ENCODE measurements at places on chromosomes 5 and 9. TPM values are rescaled to one million over a fixed set of nuclear protein-coding genes. Genes with fewer than 3 reads are reported as not detected.

GRCh38 chr5:180216646-180217171 is 7.7 kb upstream of the RASGEF1C start:
- peak; percentile 42 for DNase-seq

PCDHGB4 gene
- 4.2 TPM for total RNA-seq

GRCh38 chr5:36607838-36608783 is 1.7 kb downstream of the SLC1A3 start:
- DNase-seq = no peak

HMMR gene
- total RNA-seq = 1.6 TPM

DNA sequence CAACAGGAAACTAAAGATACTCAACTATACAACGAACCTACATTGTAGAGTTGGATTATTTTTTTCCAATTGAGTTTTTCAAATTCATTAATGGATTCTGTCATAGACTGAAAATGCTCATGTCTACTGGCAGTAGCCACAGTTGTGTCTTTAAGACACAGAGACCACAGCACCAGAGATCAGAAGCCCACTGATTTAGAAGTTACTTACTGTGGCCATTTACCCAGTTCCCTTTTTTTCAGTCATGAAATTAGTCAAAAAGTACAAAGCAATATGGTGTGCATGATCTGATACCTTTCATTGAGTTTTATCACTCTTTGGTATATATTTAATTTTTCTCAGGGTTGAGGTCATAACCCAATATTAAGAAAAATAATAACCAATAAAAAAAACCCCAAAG is 1640.2 kb upstream of the WWC1 start:
- DNase-seq = no peak

ECSCR gene
- 47.2 TPM for total RNA-seq

- DNase-seq = no peak
These were observed 5.5 kb downstream of the FOXD1 start for GRCh38 chr5:73442996-73443627.

DNA sequence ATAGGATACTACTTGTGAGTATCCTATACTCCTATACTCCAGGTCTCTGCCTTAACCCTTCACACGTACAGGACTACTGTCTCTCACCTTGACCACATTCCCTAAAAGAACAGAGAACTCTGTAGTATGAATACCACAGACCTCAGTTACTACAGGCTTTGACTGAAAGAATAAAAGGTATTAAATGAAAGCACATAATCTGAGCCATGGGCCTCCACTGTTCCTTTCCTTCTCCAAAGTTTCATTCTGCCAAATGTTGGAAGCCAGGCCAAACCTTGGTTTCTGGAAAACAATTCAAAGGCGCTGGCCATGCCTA is 191.5 kb downstream of the TSSK1B start:
- no peak for DNase-seq

GRCh38 chr5:131406076-131406475 is 142.2 kb downstream of the CDC42SE2 start:
- no peak for DNase-seq

GRCh38 chr5:135979510-135979909 is 24.7 kb upstream of the LECT2 start:
- no peak for DNase-seq

FYB1 gene
- total RNA-seq = 45.0 TPM

GRCh38 chr5:139676406-139676805 is 28.3 kb downstream of the CXXC5 start:
- no peak for DNase-seq

DNA sequence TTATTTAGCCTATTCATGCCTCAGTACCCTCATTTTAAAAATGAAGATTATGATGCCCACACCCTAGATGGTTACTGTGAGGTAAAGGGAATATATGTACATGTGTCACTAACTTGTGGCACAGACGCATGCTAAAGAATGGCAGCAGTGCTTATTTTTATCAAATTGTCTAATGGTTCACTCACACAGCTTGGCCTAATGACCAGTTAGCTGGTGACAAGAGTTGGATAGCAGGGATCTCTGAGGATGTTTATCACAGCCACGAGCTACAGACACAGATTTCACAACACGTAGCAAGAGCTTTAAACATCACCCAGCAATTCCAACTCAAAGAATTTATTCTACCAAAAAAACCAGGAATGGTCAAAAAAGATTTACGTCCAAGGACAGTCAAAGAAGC is 7.2 kb downstream of the BAG1 start:
- DNase-seq = no peak
